ENCODE measurements at places on chromosomes 5 and 9. TPM values are rescaled to one million over a fixed set of nuclear protein-coding genes. Genes with fewer than 3 reads are reported as not detected.

DNA sequence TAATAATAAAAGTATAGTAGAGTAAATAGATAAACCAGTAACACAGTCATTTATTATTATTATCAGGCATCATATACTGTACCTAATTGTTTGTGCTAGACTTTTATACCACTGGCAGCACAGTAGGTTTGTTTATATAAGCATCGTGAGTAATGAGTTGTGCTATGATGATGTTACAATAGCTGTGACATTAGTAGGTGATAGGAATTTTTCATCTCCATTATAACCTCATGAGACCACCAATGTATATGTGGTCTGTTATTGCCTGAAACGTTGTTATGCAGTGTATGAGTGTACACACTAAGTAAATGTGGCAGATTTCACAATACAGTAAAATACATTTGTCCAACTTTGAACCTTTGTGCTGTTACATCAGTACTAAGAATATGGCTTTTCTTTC is 72.7 kb upstream of the SPATA31D4 start:
- DNase-seq: no peak
- peaks cover 8% of the 10 kb centered on the region for H3K4me1 ChIP-seq
- H3K36me3 ChIP-seq: no peaks in the 10 kb centered on the region

GRCh38 chr9:129962451-129962864 is 80.5 kb downstream of the FNBP1 start:
- H3K4me1 ChIP-seq: peaks cover 58% of the 10 kb centered on the region
- H3K27ac ChIP-seq: peak overlapping the region; percentile 98
- DNase-seq: no peak
- H3K36me3 ChIP-seq: peaks cover 10% of the 10 kb centered on the region
- peak overlapping the region; percentile 80 for H3K4me3 ChIP-seq
- no peaks in the 10 kb centered on the region for H3K27me3 ChIP-seq

DNA sequence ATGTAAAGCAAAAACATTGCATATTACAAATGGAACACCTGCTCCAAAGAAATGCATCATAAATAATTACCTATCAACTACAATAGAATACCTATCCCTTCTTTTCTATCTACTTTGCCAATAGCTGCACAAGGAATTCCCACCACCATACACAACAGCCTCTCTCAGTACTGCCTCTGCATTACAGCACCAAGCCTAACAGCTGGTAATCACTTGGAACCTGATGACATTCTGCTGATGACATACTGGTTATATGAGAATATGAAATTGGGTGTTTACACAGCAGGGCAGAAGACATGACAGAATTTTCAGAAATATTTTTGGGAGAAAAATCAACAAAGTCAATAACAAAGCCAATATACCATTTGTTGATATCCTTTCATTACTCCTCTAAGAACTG is 43.2 kb downstream of the PSMB7 start:
- H3K4me1 ChIP-seq: peaks cover 16% of the 10 kb centered on the region
- DNase-seq: no peak
- H3K36me3 ChIP-seq: peaks cover 15% of the 10 kb centered on the region

DNA sequence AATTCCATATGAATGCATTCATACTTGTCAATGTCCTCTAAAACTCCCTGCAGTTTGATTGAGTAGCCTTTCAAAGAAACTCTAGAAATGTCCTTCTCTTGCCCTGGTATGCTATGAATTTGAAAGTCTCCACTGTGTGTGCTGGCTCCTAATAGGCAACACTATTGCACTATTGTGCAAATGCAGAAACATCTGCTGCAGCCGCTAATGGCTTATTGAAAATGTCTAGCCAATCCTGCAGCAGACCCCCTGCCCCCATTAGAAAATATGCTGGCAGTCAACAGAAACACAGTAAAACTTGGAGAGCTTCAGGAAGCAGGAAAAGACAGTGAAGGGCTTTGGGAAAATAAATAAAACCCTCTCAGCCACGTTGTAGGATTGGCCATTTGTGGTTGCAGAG is 87.3 kb upstream of the GRAMD2B start:
- H3K27me3 ChIP-seq: no peaks in the 10 kb centered on the region
- no peak overlapping the region for H3K27ac ChIP-seq
- no peak overlapping the region for H3K4me3 ChIP-seq
- DNase-seq: no peak
- H3K4me1 ChIP-seq: peaks cover 20% of the 10 kb centered on the region

- DNase-seq: no peak
- H3K4me3 ChIP-seq: no peak overlapping the region
- H3K27me3 ChIP-seq: no peaks in the 10 kb centered on the region
- H3K36me3 ChIP-seq: no peaks in the 10 kb centered on the region
- peaks cover 24% of the 10 kb centered on the region for H3K4me1 ChIP-seq
Observed at GRCh38 chr5:67027171-67027570, 169.4 kb downstream of the CD180 start.

DNA sequence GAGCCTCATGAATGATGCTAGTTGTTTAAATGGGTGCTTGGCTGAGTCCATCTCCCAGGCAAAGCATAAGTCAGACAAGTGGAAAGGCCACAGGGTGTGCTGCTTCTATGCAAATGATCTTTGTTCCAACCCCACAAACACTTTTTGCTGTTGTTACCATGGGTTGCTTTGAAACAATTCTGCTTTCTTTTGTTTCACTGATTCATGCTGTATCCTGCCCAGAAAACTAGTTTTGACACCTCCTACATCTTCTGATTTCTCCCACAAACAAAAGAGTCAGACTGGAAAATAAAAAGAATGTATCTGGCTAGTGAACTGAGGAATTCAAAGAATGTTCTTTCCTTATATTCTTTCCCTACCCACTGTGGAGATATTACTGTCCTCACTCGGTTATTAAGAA is 298.6 kb downstream of the DIRAS2 start:
- no peaks in the 10 kb centered on the region for H3K36me3 ChIP-seq
- H3K4me3 ChIP-seq: no peak overlapping the region
- no peaks in the 10 kb centered on the region for H3K27me3 ChIP-seq
- peak overlapping the region; percentile 84 for H3K27ac ChIP-seq

CMYA5 gene
- 0.39 TPM for total RNA-seq

PTCD2 gene
- 9.4 TPM for total RNA-seq

FCN1 gene
- total RNA-seq: not detected

MTX3 gene
- 12.7 TPM for total RNA-seq

TRMO gene
- 15.3 TPM for total RNA-seq

TMEM252 gene
- total RNA-seq: not detected

PSD2 gene
- 0.57 TPM for total RNA-seq
